ENCODE measurements at places on chromosomes 4 and X.

DNA sequence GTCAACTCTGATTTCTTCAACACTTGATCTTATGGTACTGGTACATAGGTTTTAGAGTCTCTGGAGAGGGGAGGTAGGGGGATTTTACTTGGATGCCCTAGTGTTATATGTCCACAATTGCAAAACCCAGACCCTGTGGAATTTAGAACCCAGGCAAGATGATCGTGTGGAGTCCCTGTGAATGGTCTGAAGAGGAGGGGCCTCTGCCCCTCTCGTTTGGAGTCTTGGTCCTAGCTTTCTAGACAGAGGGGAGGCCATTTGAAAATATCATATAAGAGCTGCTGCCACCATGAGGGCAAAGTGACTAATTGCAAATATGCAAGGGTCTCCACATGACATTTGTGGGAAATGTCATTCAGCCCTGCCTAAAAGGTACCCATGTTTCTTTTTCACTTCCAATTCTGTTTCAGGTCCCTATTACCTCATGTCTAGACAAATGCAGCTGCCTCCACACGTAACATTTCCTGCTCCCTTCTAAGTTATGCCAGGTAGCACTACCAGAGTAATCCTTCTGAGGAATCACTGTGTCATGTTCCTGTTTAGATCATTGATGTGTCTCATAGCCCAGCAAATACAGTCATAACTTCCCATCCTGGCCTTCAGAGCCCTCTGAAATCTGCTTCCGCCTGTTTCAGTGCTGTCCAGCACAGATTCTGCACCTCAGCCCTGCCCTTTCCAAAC, 126.8 kb downstream of the KLHL8 start:
- no peak for DNase-seq

- DNase-seq, result no peak
Observed at GRCh38 chr4:52201715-52202114, 150.6 kb downstream of the SPATA18 start.

DNA sequence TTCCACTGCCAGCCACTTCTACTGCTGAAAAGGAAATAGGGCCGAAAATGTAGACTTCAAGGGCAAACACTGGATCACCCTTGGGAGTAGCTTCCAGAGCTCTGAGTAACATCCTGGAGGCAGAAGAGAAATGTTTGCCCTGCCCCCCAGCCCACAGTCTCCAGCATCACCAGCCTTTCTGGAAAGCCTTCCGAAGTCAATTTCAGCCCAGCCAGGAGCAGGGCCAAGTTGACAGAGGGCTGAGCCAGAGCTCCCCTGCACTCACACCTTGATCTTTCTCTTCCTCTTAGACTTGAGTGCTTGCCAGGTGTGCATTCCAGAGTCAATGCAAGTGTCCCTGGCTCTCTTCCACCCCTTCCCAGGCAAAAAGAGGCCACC, 35.2 kb downstream of the SLC25A5 start:
- no peak for DNase-seq

GRCh38 chr4:120053911-120054310, 12.7 kb downstream of the MAD2L1 start:
- DNase-seq, result no peak

DNA sequence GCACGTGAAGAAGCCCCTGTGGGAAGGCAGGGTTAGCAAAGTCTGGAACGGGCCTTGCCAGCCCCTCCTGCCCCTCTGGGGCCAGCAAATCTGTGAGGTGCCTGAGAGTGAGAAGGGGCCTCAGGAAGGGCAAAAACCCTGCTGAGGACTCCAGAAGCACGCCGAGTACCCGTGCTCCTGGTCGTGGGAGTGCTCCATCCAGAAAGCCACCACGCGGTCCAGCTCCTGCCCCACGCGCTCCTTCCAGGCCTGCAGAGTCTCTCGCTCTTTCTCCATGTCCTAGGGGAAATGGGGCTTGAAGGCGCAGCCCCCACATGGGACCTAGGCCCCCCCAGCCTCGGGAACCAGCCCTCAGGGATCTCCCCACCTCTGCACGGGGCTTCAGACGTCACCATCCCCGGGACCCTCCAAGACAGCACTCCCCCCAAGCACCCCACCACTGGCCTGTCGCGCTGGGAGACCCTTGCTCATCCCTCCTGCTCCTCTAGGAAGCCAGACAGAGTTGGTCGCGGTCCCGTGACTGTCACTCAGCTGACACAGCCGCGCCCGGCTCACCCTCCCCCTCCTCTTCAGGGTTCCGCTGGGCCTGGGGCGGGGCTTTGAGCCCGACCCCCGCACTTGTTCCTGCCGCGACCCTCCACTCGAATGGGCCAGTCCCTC, at the start of gene RENBP:
RENBP (minus strand) TSS at position 504 of the 660 bp plus-strand sequence; CDS start at position 471, 33 bp downstream.
- no peak for DNase-seq

GRCh38 chrX:17740137-17741122, 3.1 kb downstream of the SCML1 start:
- DNase-seq, result no peak

DNA sequence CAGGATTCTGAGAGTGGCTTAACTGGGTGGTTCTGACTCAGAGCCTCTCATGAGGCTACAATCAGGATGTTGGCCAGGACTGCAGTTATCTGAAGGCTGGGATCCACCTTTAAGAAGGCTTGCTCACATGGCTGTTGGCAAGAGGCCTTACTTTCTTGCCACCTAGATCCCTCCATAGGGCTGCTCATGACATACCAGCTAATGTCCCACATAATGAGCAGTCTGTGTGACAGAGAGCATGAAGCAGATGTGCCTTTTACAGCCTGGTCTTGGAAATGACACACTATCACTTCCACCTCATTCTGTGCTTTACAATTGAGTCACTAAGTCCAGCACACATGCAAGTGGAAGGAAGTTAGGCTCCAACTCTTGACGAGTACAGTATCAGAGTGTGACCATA, 4.3 kb upstream of the RBM3 start:
- DNase-seq, result no peak

- no peak for DNase-seq
Observed at GRCh38 chrX:68048774-68049173, 384.5 kb downstream of the OPHN1 start.

GRCh38 chr4:40327340-40327739, 7.8 kb upstream of the CHRNA9 start:
- DNase-seq, result no peak

- no peak for DNase-seq
Observed at GRCh38 chr4:125283707-125284279, 31.0 kb upstream of the FAT4 start.

Measured in stimulated activated CD4-positive, alpha-beta T cell treated with anti-CD3 and anti-CD28 coated beads, Interleukin-1b, Interleukin-23, amount 100 ng/mL, for 1 hour (primary cell).